ENCODE measurements at places on chromosomes 6 and 20.

DNA sequence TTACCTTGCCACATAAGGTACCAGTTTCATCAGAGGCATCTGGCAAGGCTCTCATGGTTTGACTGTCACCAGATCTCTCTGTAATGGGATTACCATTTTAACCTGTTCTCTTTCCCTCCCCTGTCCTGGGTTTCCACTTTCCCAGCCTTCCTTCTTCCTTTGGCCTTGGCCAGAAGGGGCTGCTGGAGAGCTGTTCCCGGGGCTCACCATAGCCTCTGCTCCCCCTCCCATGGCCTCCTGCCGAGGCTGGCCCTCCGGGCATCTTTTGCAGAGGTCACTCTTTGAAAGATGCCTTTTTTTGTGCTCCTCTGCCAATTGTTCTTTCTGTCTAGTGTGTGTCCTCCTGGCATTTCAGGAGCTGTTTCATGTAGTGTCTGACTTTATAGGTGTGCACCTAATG is 100.7 kb upstream of the SCP2D1 start:
- no peak for DNase-seq

GRCh38 chr20:57749869-57750268 is 40.1 kb upstream of the PMEPA1 start:
- DNase-seq = no peak

GRCh38 chr6:137389150-137389704 is 105.0 kb downstream of the OLIG3 start:
- DNase-seq = no peak

DNA sequence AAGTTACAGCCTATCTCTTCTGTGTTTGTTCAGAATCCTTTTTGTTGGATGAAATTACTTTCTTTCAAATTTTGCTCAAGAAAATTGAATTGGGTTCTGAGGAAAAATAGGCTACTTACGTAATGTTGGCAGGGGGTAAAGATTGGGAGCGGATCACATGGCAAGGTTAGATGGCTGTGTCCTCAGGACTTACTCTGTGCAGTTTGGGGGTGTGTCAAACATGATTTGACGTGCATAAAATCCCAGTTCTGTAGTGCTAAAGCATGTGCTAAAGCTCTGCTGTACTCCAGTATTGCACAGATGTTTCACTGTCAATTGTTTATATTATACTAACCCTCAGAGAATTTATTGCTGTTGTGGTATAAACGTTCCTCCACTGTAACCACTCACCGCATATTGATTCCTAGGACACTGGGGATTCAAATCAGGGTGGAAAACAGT is 2.6 kb downstream of the NT5E start:
- DNase-seq = peak; percentile 70

DNA sequence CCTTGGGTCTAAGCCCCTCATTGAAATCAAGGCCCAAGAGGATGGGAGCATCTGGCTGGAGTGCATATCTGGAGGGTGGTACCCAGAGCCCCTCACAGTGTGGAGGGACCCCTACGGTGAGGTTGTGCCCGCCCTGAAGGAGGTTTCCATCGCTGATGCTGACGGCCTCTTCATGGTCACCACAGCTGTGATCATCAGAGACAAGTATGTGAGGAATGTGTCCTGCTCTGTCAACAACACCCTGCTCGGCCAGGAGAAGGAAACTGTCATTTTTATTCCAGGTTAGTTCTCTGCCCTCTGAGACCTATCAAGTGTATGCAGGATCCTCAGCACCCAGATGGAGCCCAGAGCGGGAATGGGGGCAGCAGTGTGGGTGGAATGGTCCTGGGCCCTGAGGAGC is 5.1 kb downstream of the BTN2A2 start:
- DNase-seq = no peak

GRCh38 chr6:146312608-146313007 is 231.0 kb upstream of the RAB32 start:
- DNase-seq = no peak

- peak; percentile 59 for DNase-seq
Observed at GRCh38 chr20:32635764-32636163, 38.0 kb downstream of the C20orf203 start.

DNA sequence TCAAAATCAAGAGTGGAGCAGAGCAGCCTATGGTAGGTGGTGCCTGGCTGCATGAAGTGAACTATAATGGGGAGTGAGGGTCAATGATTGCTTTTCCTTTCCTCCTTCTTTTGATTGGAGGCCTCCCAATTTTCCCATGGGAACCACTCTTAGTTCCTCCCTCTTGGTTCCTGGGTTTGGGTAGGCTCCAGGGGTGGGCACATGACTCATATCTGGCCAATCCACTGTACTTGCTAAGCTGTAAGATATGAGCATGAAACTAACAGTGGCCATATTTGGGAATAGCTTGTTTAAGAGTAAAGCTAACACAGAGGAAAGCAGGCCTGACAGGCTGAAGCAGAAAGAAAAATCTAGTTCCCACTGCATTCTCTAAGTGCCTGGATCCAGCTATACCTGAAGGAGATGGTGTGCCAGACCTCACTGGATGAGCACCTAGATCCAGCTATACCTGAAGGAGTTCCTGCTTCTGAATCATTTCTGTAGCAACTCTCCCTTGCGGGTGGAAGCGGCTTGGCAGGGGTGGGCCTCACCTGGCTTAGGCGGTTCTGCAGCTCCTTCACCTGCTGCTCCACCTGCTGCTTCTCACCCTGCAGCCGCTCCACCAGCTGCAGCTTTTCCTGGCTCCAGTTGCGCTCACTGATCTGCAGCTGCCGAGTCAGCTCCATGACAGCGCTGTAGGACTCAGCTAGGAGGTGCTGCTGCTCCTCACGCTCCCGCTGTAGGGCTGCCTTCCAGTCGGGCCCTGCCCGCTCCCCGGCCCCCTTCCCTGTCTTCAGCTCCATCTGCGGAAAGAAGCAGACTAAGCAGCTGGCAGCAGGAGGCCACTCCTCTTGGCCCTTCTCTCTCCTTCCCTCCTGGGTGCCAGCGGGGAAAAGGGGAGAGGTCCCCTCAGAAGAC is 29.0 kb upstream of the DSN1 start:
- peak; percentile 83 for DNase-seq

DNA sequence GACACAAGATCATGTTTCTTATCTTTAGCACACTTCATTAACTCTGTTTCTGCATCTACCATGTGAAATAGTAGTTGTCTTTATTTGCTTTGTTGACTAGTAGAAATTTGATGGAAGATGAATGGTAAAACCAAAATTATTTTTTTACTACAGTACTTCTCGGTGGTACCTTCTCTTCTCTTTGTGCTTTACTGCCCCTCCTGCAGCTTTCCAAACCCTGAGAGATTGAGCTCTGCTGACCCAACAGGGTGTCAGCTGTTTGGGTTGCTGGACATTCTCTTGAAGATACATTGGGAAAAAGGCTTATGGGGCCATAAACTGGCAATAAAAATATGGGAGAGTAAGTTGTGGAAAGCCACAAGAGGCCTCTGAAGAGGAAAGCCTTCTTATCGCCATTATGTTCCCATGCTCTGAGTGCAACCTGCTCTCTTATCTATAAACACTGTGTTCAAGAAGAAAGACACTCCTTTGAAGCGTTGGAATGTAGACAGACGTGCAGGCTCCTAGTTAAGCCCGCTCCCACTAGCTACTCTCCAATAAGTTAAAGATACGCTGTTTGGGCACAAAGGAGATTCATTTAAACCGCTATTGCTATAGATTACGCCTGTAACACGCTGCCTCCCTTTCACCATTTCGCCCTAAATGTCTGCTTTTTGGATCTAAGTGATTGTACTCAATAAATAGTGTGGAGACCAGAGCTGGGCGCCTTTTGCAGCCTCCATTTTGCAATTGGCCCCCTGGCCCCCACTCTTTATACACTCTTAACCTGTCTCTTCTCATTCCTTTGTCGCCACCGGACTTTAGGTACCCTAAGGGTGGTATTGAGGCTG is 60.1 kb upstream of the PRSS16 start:
- no peak for DNase-seq

DNA sequence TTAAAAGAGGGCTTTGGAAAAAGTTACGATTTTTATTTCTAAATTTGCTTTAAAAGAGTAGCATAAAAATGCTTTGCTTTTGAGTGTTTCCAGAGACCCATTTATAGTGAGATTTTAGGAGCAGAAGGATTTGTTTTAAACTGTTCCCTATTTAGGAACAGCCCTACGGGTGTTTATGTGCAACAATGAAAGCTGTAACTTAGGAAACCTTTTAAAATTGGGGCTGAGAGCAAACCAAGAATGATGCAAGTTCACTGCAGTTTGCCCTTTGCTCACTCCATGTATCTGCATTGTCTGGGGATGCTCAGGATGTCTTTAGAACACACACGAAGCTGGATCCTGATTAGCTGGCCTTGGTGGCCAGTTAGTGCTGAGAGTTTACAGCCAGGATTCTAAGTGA is 40.9 kb downstream of the GHRH start:
- no peak for DNase-seq

DNA sequence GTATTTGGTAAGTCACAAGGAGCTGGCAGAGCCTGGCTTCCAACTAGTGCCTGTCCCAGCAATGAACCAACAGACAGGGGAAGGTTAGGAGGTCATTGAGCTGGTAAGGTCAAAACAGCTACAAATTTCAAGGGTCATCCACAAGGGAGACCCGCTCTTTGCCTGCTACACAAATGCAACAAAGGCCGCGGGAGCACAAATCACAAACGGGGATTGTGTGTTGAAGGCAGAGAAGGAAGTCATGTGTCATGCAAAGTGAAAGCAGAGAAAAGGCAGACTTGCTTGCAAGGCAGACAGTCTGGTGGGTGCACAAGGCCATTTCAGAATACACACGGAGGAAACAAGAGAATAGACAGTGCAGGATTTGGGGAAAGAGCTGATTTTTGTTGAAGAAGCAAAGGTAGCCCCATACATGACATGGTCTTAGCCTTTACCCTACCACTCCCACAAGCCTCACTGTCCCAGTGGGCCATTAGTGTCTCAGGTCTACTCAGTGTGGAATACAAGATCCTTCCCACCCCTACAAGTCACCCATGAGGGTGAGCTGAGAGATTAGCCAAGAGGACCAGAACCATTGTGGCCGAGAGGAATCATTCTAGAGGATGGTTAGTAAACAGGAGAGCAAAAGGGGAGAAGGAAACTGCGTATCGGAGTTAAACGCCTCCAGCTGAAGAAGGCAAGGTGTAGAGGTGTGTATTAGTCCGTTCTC is 18.1 kb upstream of the SAMHD1 start:
- no peak for DNase-seq

GRCh38 chr6:162226803-162227202 is 500.8 kb downstream of the PRKN start:
- DNase-seq = no peak

DNA sequence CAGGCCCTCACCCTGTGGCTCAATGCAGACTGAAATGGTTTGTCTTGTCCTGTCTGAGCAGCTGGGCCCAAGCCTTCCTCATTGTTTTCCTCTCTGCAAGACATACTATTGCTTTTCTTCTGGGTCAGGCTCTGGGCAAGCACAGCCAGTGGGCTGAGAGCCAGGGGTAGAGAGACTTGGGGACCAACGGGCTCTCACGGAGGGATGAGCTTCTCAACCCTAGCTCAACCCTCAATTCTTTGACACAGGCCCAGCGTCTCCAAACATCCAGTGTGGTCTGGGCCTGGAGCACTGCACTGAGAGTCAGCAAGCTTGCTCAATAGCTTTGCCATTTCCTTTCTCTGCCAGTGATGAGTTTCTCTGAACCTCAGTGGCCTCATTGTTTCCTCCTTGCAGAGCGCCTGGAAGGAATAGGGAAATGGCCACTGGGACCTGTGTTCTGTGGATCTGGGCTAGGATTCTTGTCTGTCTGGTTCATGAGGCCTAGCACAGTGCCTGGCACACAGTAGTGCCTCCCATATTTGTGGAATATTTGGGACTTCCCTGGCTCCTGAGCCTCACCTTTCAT is 9.3 kb downstream of the ANGPT4 start:
- DNase-seq = no peak

DNA sequence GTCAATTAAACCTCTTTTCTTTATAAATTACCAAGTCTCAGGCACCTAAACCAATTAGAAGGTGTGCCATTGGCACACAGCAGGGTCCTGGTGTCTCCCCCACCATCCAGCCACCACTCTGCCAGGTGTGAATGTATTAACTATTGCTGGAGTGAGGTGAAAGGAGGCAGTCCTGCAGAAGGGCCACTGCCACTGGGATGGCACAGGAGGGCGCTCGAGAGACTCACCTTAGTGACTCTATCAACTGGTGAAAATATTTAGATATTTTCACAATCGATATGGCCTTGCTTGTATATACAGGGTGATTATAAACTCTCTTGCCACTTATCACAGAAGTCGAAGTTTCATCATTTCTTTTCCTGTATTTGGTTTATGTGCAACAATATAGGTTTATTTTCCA is 145.6 kb upstream of the ESR1 start:
- no peak for DNase-seq

- DNase-seq = peak; percentile 42
Observed at GRCh38 chr20:7392542-7393206, 547.6 kb downstream of the HAO1 start.

- no peak for DNase-seq
Observed at GRCh38 chr6:168815229-168815628, 374.2 kb downstream of the SMOC2 start.

- no peak for DNase-seq
Observed at GRCh38 chr20:20690676-20691476, 21.6 kb downstream of the RALGAPA2 start.

- DNase-seq = no peak
Observed at GRCh38 chr20:13183005-13183404, 38.1 kb upstream of the ISM1 start.

GRCh38 chr6:166620478-166621113 is 6.5 kb downstream of the RPS6KA2 start:
- DNase-seq = no peak

- no peak for DNase-seq
Observed at GRCh38 chr6:165668951-165669350, 5.9 kb upstream of the PDE10A start.

- DNase-seq = no peak
Observed at GRCh38 chr6:90989763-90990162, 402.9 kb upstream of the MAP3K7 start.

DNA sequence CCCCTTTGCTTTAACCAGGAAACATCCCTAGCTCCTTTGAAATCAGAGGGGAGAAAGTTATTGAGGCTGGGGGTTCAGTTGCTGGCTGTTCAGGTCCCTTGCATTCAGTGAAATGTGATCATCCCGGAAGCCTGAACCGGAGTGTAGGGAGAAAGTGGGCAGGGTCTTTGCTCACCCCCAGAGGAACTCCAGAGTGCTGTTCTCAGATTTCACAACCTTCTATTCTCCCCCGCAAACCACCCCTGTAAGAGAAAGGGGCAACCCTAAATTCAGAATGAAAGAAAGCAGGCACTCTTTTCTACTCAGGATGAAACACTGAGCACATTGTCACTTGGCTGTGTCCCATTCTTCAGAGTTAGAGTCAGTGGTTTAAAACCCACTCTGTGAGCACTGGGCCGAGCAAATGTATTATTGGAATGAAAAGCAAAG is 139.8 kb downstream of the KHDC1L start:
- peak; percentile 41 for DNase-seq

DNA sequence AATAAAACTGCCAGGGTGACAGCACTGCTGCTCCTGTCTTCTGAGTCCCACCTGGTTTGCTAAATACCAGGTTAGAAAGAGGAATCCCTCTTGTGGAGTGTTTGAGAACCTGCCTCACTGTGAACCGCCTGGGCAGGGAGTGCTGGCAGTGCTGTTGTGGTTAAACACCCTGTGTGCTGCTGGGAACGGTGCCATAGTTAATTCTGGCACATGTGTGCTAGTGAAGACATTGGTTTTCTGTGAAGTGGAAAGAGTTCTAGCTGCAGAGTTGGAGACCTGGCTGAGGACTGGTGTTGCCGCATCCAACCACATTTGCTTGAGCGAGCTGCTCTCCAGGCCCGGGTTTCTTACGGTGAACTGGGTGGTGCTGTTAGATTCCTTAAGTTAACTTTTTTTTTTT is 72.7 kb downstream of the IGF2R start:
- DNase-seq = peak; percentile 69

GRCh38 chr20:47887477-47888080 is 102.3 kb upstream of the SULF2 start:
- DNase-seq = no peak

All from fibroblast of skin of right biceps (primary cell).